Stimulated activated CD4-positive, alpha-beta T cell treated with anti-CD3 and anti-CD28 coated beads, Interleukin-1b, Interleukin-23, amount 100 ng/mL, for 48 hours (primary cell): ENCODE measurements at places on chromosomes 7 and 10.
A peak's percentile ranks its signal among the peaks of the same experiment; 100 is the strongest.

- DNase-seq: no peak
Observed at GRCh38 chr7:42479816-42480633, 243.0 kb upstream of the GLI3 start.

- DNase-seq: no peak
Observed at GRCh38 chr7:152661479-152661878, 14.5 kb downstream of the XRCC2 start.

DNA sequence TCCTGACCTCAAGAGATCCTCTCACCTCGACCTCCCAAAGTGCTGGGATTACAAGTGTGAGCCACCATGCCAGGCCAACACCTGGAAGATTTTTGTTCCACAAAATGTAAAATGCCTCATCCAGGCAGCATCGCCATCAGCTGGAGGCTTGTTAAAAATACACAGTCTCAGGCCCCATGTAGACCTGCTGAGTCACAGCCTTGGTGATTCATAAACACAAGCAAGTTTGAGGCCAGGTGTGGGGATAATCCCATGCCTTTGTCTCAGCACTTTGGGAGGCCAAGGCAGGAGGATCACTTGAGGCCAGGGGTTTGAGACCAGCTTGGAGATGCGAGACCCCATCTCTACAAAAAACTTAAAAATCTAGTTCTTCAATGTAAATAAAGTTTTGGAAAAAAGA lies 49.1 kb upstream of the FOXK1 start:
- peak; percentile 40 for DNase-seq

- no peak for DNase-seq
Observed at GRCh38 chr10:69710008-69710888, 80.2 kb downstream of the FAM241B start.

GRCh38 chr7:133770863-133771492 lies 356.2 kb upstream of the LRGUK start:
- DNase-seq: no peak

DNA sequence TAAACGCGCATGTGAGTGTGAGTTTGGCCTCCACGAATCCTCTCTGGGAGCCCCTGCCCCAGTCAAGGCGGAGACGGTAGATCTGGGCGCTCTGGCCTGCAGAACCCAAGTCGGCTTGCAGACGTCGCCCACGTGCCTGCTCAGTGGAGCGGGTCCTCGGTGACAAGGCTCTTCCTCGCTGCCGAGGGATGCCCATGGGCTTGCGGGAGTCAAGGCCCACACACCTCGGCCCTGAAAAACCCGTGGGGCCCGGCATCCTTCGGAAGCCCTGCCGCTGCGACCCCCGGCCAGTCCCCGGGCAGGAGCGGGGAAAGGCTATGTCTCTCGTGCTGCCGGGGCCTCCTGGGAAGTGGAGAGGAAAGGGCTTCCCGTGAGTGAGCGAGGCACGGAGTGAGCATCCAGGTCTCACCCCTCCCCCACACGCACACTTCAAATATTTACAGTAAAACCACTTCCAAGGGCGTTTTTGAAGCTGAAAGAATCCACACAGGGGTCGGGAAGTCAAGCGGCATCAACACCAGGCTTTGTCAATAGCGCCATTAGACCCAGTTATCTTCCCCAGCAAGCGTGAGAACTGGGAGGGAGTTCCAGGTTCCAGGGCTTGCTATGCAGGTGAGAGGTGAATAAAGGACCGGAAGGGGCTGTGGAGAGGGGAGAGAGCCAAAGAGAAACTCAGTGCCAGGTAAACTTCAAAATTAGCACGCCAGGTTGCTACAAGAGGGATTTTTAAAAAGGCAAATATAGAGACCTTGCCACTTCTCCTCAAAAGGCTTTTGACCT lies 1.1 kb upstream of the MNX1 start:
- no peak for DNase-seq

DNA sequence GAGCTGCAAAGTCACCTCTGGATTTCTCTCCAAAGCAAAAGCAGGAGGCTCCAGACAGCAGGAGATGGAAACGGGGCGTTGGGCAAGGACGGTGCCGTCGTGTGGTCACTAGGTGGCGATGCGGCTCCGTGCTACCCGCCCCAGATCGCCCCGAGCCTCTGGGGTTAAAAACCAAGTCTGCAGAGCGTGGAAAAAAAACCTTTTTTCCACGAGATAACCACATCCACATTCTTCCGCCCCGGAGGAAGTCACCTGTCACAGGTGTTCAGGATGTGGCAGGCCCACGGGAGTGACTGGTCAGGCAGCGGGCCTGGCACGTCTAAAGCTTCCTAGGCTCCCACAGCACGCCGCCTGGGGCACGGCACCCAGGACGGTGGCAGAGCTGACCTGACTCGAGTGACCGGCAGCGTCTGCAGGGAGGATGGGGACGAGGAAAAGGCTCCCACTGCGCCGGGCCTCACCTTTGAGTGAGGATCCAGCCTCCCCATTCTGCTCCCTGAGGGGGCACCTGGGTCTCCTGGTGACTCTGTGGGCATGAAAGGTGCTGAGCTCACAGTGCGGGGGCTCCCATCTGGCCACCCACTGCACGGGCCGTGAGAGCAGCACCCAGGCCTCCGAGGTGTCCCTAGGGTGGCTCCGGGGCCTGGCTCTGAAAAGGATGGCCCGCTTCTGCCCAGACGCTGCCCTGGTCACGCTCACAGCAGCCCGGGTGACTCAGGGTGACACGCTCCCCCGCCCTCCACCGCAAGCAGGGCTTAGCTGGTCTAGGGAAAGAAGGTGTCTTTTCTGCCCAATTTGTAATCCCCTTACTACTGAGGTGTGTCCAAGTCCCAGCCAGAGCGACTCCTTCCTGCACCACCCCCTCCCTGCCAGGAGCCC lies 71.3 kb upstream of the TNRC18 start:
- DNase-seq: peak; percentile 77

GRCh38 chr10:131577178-131577555 lies 265.6 kb upstream of the TCERG1L start:
- DNase-seq: no peak

DNA sequence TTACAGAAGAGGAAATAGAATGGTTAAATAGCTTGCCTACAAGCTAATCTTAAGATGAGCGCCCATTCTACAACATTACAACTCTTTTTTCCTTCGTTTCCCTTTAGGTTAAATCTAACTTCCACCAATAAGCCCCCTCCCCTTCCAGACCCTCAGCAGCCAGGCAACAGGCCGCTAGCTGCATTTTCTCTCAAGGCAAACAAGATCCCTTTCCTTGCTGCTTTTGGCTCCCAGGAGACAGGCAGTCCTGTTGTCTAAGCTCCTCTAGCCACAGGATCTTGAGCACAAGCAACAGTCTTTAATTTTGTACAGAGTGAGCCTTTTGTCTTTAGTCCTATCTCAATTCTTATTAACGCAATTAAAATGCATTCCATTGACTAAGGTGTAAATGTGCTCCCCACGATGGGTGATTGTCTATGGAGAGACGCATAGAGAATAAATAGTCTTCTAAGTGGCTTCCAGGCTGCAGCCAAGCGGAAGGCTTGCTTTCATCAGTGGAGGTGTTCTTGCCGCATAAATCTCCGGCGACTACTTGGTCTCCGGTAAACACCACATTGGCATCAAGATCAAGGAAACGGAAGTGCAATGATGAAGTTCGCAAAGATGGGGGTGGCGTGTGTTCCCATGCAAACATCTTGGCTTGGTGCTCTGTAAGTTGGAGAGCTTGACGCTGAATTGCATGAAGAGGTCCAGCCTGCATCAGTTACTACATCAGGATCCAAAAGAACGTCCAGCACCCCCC lies 181.9 kb upstream of the LYZL2 start:
- no peak for DNase-seq

DNA sequence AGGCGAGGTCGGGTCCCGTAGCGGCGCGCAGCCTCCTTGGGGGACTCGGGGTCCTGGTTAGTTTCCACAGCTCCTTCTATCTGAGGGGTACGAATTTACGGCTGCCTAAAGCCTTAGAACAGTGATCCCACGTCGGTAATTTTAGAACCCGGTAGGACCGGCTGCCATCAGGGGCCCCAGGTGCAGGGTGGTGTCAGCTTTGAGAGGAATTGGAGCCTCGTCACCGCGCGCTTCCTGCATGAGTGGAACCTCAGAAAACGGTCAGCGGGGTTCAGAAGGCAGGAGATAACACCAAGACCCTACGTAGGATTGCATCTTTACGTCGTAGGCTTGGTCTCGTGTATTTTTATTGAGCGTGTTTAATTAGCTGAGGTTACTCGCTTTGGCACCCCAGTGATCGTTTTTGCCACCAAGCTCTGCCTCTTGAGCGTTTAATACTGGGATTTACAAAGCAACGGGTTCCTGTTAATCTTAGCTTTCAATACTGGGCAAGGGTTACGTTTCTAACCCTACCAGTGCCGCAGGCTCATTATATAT lies 443 bp downstream of the RNF32 start:
- DNase-seq: peak; percentile 74

- no peak for DNase-seq
Observed at GRCh38 chr7:116754186-116754585, 82.2 kb downstream of the MET start.

DNA sequence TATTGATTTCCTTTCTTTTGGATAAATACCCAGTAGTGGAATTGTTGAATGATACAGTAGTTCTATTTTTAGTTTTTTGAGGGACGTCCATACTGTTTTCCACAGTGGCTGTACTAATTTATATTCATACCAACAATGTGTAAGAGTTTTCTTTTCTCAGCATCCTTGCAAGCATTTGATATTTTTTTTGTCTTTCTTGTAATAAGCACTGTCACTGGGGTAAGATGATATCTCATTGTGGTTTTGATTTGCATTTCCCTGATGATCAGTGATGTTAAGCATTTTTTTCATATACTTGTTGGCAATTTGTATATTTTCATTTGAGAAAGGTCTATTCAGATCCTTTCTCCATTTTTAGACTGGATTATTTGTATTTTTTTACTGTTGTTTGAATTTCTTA lies 308.7 kb downstream of the PTEN start:
- no peak for DNase-seq

- DNase-seq: no peak
Observed at GRCh38 chr7:157493776-157494175, 157.0 kb downstream of the DNAJB6 start.

DNA sequence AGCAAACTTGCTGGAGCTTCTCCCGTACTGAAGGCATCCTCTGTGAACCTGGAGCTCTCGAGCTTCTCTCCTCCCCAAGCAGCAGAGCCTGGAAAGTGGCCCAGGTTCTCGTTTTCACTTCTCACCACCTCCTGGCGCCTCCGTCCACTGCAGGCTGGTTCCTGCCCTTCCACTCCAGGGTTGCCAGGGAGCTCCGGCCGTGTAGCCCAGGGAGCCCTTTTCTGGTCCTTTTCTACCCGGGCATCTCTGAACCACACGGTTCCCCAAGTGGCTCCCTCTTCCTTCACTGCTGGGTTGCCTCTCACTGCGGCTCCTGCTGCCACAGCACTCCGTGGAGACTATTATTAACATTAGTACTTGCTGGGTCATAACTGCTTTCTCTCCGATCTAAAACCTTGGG lies 208.6 kb upstream of the PPP2R2D start:
- DNase-seq: no peak

GRCh38 chr7:150399421-150400007 lies 20.4 kb downstream of the ZNF775 start:
- no peak for DNase-seq

- no peak for DNase-seq
Observed at GRCh38 chr10:131031346-131031745, 280.2 kb downstream of the TCERG1L start.

GRCh38 chr7:74498996-74499834 lies 45.5 kb downstream of the GTF2IRD1 start:
- no peak for DNase-seq

GRCh38 chr7:49174396-49174795 lies 250.0 kb downstream of the CDC14C start:
- no peak for DNase-seq
